ENCODE measurements at places on chromosomes 4 and X.
A peak's percentile ranks its signal among the peaks of the same experiment; 100 is the strongest.

DNA sequence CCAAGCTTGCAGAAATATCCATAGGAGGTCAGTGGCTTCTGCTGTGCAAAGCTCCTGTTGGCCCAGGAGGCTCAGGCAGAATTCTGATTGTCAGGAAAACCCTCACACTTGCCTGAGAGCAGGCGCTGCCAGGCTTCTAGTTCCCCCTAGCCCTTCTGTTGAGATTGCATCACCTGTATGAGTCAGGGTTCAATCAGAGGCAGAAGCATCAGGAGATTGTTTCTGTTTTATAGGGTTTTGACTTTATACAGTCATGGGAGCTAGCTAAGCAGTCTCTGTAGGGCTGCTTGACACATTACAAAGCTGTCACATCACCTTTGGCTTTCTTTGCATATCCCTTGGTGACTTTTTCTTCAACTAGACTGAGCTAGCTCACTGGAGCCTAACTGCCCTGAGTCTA lies 27.8 kb downstream of the DIPK2B start:
- no peak for DNase-seq

GRCh38 chrX:103498786-103499185 lies 20.5 kb downstream of the RAB40A start:
- no peak for DNase-seq

DNA sequence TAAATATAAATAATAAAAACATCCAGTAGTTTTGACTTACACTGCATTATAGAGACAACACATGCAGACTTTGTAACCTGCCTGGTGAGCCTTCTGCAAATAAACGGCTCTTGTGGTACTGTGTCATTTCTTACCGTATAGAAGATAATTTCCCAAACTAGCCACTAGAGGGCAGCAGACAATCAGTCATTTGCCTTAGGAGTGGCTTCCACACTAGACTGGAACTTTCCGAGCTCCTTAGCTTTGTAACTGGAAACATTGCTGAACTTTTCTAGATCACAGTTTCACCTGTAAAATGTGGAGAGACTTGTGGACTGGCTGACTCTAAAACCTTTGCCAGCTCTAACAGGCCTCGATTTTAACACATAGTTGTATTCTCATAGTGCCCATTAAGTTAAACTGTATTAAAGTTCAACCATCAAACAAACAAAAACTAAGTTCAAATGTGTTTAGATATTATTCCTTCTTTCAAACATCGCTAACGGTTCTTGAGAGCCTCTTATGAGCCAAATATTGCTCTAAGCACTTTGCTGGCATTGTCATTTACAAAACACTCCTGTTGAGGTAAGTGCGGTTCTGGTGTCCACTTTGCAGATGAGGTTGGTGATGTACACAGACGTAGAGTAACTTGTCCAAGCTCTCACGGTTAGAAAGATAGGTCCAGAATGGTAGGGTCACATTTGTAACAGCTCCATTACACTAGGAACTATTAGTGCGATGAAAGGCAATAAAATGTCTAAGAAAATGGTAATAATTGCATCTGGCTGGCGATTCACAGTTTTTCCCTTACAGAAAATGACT lies 345.5 kb downstream of the ANK2 start:
- peak; percentile 16 for DNase-seq

- DNase-seq: no peak
Measured at GRCh38 chr4:169272265-169272886, 1.6 kb upstream of the SH3RF1 start.

DNA sequence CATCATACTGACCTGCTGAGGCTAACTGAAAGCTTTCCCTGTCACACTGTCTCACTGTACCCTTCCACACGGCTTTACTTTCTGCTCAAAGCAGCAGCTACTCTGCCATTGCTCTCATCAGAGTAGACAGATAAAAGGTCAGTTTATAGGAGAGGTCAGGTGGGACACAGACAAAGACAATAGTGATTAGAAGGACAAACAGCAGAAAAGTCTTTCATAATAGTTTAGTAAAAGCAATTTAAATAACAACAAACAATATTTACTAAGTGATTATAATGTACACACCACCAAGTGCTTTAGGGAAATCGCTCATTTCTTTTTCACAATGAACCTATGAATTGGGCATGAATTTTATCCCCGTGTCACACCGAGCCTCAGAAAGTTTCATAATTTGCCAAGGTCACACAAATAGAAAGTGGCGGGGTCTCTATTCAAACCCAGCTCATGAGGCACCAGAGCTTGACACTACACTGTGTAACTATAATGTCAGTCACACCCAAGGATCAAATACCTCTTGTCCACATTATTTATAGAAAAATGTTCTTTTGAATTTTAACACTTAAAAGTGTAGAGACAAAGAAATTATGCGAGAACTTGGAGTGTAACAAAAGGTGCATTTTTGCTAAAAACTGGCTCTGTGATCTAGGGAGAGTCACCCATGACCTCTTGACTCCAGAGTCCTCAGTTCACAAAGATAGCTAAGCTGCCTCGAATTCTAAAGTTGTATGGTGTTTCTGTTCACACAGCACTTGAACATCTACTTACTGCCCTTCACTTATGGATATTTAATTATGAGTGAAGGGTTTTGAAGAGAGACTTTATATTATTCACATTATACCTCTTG lies 24.5 kb upstream of the SORBS2 start:
- DNase-seq: no peak

Data from stimulated activated CD4-positive, alpha-beta T cell treated with anti-CD3 and anti-CD28 coated beads, TNF-alpha, amount 100 ng/mL, for 1 hour (primary cell).